NCI-H2029 (cell line): ENCODE measurements at places on chromosomes 6 and 20.

DNA sequence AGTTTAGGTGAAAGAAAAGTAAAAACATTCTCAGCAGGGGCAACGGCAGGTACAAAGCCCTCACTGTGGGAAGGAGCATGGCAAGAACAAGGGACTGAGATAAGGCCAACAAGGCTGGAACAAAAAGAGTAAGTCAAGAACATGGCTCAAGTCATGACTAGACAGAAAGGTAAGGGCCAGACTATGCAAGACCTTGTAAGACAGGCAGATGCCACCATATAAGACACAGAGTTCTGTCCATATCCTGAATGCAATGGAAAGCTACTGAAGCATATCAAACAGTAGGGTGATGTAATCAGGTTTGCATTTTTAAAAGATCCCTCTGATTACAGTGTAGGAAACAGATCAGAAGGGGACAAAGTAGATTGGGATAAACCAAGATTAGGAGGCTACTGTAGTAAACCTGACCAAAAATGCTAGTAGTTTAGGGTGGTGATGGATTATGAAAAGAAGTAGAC is 5.5 kb downstream of the REV3L start:
- DNase-seq: peak; percentile 14

GRCh38 chr20:48404598-48404997 is 423.2 kb downstream of the PREX1 start:
- no peak for DNase-seq

DNA sequence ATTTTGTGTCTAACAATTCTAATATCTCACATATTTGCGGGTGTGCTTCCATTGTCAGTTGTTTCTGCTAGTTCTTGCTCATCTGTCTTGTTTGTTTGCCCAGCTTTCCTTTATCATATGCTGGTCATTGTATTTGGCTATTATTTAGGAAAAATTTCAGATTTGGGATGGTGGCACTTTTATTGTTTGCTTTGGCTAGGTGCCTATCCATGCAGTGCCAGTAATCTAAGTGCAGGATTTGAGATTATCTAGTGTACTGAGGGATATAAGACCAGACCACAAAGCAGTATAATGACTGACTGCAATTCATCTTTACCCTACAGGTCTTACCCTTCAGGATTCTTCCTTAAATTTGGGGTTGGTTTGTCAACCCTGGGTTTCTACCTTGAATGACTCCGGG is 63.9 kb downstream of the NINL start:
- DNase-seq: no peak

DNA sequence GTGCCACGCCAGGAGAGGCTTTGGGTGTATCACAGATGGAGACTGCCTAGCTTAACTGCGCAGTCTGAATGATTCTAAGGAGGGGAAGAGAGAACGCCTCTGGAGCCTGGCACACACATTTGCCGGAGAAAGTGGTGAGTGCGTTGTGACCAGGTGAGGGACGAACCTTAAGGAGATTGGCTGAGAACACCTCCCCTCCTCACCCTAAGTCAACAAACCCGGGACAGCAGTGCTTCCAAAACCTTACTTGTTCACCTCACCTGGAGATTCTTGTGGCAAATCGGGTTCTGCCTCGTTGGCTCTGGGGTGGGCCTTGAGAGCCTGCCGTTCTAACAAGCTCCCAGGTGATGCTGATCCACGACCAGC is 9.4 kb downstream of the SYNJ2 start:
- DNase-seq: no peak

DNA sequence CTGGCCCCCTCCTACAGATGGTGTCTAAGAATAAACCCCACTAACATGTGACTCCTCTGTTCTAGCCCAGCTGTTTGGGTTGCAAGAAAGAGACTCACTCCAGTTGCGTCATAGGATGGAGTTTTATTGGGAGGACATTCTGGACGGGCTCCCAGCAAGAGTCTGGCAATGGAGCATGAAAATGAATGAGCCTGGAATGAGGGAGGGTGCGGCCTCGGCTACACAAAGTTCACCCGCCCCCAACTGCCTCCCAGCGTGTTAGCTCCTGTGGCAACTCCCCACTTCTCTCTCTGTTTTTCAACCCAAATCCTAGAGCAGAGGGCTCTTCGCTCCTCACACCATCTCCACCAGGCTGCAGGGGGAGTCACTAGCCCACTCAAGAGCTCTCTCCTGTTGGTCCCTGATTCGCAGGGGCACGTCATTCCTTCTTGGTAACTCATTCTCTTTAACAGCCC is 5.1 kb upstream of the ADAM33 start:
- no peak for DNase-seq

- DNase-seq: no peak
These were observed 308.9 kb upstream of the EXOC2 start for GRCh38 chr6:1001655-1002349.

GRCh38 chr6:16704401-16705045 is 56.7 kb downstream of the ATXN1 start:
- DNase-seq: no peak

DNA sequence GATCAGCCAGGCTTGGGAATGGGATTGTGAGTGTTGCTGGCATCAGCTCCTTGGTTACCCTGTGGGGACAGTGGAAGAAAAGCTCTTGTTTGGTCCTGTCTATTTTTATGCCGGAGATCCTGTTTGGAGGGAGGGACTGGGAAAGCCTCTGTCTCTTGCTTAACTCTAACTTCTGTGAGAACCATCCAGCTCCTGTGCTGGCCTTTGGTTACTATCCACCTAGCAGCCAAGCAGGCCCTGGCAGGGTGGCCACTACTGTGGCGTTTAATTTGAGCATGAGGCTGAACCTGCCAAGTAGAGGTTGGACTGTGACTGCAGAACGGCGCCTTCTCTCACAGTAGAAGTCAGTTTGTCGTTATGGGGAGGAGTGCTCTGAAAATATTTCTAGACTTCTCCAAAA is 193.3 kb downstream of the UTRN start:
- DNase-seq: no peak
